ENCODE measurements at places on chromosomes 7 and 10.

GRCh38 chr7:133135451-133135850 lies 53.6 kb upstream of the CHCHD3 start:
- no peak for DNase-seq

GRCh38 chr10:95217476-95217875 lies 23.4 kb downstream of the ACSM6 start:
- DNase-seq = no peak

DNA sequence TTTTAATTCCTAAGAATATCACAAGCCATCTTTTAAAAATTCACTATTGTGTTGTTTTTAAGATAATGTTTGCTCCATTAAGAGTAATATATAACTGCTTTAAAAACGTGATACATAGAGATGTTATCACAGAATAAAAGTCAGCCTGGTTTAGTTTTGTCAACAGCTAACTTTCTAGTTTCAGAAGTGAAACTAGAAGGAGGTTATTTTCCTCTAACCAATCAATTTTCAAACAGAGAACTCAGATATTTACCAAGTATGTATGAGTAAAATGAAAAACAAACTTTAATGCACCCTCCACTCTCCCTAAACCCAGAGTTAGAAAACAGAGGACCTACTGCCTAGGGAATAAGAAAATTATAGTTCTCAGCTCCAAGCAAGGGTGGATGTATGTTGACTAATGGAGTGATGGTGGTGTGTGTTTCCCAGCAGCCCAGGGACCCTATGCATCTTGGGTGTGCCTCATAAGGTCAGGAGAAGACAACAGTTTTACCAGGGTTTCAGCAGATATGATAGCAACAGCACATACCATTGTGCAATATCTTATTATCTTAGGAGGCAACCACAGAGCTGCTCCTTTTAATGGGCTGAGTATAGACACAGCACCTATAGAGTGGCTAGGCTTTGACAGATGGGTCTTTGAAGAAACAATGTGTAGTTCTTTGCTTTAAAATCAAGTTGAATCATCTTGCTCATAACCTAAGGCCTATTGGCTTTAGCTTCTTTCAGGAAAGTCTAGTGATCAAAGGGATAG lies 58.4 kb downstream of the PTPRZ1 start:
- no peak for DNase-seq

GRCh38 chr10:4825868-4826791 lies at the start of gene AKR1E2:
TSS of gene AKR1E2 (plus strand) at chr10:4826207. CDS start at chr10:4826325, 118 bp downstream.
- peak; percentile 79 for DNase-seq

GRCh38 chr7:30799206-30799975 lies 28.2 kb downstream of the MINDY4 start:
- no peak for DNase-seq

DNA sequence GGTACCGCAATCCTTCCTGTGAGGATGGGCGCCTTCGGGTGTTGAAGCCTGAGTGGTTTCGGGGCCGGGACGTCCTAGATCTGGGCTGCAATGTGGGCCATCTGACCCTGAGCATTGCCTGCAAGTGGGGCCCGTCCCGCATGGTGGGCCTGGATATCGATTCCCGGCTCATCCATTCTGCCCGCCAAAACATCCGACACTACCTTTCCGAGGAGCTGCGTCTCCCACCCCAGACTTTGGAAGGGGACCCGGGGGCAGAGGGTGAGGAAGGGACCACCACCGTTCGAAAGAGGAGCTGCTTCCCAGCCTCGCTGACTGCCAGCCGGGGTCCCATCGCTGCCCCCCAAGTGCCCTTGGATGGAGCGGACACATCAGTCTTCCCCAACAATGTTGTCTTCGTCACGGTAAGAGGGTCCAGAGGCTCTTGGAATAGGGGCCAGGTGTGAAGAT lies 1.7 kb downstream of the MEPCE start:
- DNase-seq = no peak

- no peak for DNase-seq
Measured at GRCh38 chr7:44101966-44102845, 1.9 kb upstream of the AEBP1 start.

GRCh38 chr7:105571891-105572290 lies 9.4 kb downstream of the EFCAB10 start:
- no peak for DNase-seq
